Stimulated activated CD4-positive, alpha-beta T cell treated with anti-CD3 and anti-CD28 coated beads, Interleukin-15, amount 100 ng/mL, for 48 hours (primary cell): ENCODE measurements at places on chromosomes 12 and 14.

DNA sequence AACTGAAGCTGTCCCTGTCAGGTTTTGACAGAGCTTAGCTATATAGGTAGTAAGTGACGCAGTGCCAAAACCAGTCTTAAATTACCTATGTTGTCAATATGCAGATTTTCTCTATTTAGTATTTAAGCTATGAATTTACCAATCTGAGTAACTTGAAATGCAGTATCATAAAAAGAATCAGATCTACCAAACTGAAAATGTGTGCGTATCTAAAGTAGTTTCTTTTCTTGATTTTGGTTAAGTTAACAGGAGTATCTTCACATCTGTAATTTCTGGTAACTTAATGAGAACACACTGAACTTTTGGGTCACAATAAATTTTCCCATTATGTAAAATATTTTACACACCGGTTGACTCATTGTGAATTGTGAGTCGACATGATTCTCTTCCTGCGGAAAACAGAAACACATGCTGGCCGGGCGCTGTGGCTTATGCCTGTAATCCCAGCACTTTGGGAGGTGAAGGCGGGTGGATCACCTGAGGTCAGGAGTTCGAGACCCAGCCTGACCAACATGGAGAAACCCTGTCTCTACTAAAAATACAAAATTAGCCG is 45.1 kb downstream of the TRAF3 start:
- peak; percentile 62 for DNase-seq

- no peak for DNase-seq
Observed at GRCh38 chr12:63843254-63843720, 1.2 kb upstream of the SRGAP1 start.

DNA sequence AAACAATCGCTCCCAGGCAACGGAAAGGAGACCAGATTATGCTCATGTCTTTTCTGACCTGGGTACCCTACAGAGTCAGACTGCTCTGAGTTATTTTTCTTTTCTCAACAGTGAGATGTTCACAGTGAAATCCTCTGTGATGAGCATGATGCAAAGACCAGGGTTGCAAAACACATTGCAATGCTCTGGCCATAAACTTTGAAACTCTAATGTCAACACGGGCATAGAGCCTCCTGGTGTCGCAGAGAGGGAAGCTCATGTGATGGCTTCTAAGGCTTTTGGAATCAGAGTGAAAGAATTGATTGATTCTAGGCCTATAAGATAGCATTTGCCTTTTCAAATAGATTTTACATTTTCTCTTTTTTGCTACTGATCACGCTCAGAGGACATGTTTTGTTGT is 193.4 kb downstream of the RASSF9 start:
- DNase-seq = no peak

GRCh38 chr12:18559242-18559641 is 178.6 kb downstream of the PLCZ1 start:
- no peak for DNase-seq

DNA sequence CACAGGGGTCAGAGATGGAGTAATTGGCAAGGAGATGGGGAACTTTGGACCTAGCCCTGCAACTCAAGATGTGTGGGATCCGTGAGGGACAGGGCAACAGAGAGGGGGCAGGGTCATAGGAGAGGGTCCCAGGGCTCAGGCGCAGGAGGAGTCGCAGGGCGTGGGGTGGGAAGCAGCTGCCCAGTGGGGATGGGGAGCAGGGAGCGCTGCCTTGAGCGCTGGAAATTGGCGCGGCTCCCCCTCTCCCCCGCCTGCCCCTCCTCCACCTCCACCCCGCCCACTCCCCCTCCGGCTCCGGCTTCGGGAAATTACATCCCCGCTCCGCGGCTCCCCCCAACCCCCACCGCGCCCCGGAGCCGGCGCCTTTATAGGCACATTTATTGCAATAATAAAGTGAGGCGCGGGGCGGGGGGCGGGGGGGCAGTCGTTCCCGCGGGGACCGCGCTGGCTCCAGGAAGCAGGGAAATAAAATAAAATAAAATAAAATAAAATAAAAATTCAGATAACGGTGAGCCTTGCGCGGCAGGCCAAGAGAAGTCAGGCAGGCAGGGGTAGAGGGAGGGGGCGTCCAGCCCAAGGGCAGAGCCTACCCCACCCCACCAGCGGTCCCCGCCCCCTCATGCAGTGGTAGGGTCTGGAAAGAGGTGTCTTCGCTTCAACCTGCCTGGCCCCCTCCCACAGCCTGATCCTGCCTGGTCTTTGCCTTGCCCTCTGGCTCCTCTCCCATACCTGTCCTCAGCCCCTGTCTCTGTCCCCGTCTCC is 3.6 kb downstream of the NXPH4 start:
- no peak for DNase-seq

GRCh38 chr14:72924337-72924736 is 1.9 kb upstream of the DCAF4 start:
- no peak for DNase-seq

GRCh38 chr14:30990770-30991169 is 34.7 kb upstream of the AP4S1 start:
- DNase-seq = no peak

DNA sequence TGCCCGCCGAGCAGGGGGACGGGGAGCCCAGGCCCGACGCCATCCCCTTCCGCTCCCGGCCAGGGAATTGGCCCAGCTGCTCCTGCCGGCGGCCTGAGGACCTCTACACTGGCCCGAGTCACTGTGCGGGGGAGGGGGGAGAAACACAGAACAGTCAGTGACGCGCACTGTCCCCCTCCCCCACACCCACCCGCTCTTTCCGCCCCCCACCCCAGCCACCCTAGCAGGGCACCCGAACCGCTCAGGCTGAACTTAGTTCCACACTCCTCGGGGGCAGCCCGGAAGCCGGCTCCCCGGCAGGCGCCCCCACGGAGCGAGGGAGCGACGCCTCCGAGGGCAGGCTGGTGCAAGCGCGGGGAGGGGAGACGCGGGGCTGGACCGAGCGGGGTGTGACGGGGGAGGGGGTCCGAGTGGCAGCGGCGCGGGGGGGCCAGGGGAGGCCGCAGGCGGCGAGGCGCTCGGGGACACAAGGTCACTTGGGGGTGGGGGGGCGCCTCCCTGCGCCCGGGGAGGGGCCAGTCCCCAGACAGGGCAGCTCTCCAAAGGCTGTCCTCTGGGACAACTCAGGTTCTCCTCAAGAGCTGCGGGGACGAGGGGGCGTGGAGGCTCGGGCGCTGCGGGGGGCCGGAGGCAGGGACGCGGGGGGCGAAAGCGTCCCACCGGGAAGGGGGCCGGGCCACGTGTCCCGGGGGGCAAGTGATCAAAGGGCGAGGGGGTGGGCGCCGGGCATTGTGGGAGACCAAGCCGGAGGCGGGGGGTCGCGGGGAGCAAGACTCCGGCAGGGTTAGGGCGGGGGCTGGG is 648 bp downstream of the CHD4 start:
- DNase-seq = no peak

GRCh38 chr12:75710361-75711069 is 199.1 kb upstream of the KRR1 start:
- DNase-seq = no peak

GRCh38 chr12:116288735-116289134 is 11.2 kb upstream of the MED13L start:
- DNase-seq = no peak
